ENCODE measurements at places on chromosomes 5 and 9.
A peak's percentile ranks its signal among the peaks of the same experiment; 100 is the strongest.

DNA sequence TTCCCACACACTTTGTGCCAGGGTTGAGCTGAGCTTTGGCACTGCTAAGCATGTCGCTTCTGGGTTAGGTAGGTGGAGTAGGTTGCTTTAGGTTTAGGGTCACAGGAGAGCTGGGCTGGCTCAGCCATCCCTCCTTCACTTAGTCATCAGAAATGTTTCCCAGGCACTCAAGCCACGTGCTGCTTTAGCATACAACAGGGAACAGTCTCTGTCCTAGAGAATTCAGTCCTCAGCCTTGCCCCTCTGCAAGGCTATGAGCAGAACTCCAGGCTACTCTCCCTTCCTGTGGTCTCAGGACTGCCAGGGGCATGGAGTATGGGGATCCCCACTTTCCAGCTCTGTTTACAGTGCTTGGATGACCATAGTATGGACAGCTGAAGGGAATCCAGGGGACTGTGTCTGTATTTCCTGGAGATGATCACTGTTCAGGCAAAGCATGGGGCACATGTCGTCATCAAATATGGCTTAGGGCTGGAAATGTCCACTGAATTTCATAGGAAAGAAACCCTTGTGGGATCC lies 7.5 kb upstream of the ANKRD33B start:
- no peak for DNase-seq

GRCh38 chr5:72711351-72711750 lies 105.1 kb upstream of the TNPO1 start:
- no peak for DNase-seq

DNA sequence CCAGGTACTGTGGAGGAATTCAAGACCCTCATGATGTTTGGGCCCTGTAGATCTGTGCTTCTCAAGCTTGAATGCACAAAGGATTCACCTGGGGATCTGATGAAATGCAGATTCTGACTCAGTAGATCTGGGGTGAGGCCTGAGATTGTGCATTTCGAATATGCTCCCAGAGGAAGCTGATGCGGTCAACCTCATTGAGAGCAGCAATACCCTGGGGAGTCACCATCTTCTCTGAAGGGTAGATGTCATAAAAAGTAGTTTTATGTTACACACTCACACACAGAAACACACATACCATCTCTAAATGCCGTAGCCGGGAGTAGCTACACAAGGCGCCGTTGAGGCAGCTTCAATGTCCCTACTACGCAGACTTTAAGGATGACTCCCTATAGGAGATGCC lies 55.8 kb upstream of the CPEB4 start:
- DNase-seq, result no peak

GRCh38 chr5:133520991-133521706 lies 91.2 kb downstream of the FSTL4 start:
- no peak for DNase-seq

DNA sequence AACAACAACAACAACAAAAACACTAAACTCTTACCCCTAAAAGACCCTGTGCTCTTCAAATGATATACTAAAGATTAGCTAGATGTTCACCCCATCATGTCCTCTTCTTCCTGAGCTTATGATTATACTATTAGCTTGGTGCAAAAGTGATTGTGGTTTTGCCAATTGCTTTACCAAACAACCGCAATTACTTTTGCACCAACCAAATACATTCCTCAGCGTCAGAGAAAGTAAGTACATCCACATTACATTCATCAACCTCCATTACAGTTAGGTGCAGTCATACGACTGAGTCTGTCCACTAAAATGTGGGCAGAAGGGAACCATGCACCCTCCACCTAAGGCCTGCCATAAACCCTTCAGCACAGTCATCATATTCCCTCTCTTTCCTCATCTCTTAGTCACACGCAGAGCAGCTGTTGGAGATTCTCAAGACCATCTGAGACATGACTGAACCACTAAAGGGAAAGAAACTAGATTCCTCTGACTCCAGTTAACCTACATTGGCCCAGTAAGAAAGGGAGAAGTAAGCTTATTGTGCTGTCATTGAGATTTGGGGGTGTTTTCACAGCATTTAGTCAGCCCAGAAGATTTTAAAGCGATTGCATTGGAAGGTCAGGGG lies 181.6 kb upstream of the TLE4 start:
- DNase-seq, result no peak

DNA sequence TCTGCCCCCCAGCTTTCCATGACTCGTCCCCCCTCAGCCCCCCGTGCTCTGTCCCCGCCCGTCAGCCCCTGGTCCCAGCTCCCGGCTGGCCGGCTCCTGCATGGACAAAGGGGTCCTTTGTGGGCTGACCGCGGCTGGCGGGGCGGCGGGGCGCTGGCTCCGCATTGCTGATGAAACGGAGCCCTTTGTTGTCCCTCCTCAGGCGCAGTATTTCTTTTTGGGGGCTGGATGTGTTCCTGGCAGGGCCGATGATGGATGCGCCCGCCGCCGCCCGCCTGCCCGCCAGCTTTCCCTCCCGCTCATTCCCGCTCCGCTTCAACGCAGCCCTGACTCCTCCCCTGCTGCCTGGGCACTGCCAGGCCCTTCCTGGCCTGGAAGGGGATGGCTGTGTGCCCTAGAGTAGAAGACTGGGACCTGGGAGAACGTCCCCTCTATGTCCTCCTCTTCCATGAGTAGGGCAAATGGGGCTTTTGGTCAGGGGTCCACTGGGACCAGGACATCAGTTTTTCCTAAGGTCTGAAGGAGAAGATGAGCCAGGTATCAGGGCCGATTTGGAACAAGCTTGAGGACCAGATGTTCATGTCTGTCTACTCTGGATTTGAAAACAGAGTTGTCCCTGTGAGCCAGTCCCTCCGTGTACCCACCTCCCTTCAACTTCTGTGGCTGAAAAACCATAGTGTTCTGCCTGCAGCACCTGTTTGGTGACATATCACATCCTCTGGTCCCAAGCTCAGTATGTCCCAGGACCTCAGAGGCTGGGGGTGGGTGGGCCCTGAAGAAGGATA lies 29.0 kb downstream of the CXXC5 start:
- DNase-seq, result no peak

DNA sequence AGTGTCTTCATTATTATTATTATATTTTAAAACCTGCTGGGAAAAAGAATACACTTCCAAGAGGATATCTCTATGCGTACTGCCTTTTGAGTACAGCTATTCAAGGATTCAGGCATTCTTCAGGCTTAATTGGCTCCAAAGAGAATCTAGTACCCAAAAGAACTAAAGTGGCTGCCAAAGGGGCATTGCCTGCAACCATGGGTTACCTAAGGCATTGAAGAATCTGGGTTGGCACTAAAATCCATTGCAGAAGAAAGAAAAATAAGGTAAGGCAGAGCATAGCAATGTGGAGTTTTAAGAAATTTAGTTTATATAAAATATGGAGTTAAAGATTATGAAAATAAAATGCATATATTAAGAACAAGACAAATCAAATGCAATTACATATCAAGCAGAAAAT lies 223.5 kb downstream of the TMEM161B start:
- no peak for DNase-seq

- peak; percentile 14 for DNase-seq
Measured at GRCh38 chr5:43039471-43040286, 440 bp downstream of the ANXA2R start.

Data from NCI-H1436 treated with DMSO at 0.1 percent for 48 hours (cell line).